Suprapubic skin (tissue), 4 donors: ENCODE measurements at places on chromosomes 6 and 20. TPM values are rescaled to one million over a fixed set of nuclear protein-coding genes. Genes with fewer than 3 reads are reported as not detected.

Gene SPATA25
- total RNA-seq = 6.4 TPM

Gene CASS4
- total RNA-seq = 1.9 TPM

Gene OTOR
- total RNA-seq = not detected

Gene BMP5
- total RNA-seq = 0.13 TPM

DNA sequence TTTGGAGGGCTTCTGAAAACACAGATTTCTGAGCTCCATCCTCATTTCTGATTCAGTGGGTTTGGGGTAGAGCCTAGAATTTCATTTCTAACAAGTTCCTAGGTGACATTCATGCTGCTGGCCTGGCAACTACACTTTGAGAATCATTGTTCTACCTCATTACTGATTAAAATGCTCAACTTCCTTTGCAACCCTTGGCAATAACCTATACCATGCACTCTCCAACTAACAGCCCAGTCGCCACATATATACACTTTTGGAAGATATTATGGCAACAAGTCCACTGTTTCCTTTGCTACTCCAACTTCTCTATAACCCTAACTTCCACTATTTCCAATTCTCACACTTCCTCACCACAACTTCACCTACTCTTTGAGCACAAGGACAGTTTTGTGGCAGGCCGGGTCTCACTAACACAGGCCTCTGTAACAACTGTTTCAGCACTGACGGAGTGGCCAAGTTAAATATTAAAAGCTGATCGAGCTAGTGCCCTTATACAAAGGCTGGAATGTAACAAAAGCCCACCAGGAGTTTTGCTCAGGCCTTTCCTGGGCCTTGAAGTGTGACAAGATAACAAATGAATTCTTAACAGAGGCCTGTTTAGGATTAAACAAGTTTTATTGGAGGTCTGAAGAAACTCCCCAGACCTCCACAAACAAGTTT is 32.1 kb upstream of the RAB23 start:
- no peak for DNase-seq

GRCh38 chr20:14956538-14956937 is 619.1 kb upstream of the FLRT3 start:
- DNase-seq = no peak

GRCh38 chr6:125001684-125002405 is 39.6 kb downstream of the RNF217 start:
- no peak for DNase-seq

GRCh38 chr20:16541226-16541625 is 32.0 kb downstream of the KIF16B start:
- no peak for DNase-seq

- DNase-seq = no peak
Measured at GRCh38 chr20:32404017-32404416, 45.9 kb downstream of the ASXL1 start.

- DNase-seq = peak; percentile 30
Measured at GRCh38 chr6:166415833-166416347, 33.1 kb upstream of the MPC1 start.

DNA sequence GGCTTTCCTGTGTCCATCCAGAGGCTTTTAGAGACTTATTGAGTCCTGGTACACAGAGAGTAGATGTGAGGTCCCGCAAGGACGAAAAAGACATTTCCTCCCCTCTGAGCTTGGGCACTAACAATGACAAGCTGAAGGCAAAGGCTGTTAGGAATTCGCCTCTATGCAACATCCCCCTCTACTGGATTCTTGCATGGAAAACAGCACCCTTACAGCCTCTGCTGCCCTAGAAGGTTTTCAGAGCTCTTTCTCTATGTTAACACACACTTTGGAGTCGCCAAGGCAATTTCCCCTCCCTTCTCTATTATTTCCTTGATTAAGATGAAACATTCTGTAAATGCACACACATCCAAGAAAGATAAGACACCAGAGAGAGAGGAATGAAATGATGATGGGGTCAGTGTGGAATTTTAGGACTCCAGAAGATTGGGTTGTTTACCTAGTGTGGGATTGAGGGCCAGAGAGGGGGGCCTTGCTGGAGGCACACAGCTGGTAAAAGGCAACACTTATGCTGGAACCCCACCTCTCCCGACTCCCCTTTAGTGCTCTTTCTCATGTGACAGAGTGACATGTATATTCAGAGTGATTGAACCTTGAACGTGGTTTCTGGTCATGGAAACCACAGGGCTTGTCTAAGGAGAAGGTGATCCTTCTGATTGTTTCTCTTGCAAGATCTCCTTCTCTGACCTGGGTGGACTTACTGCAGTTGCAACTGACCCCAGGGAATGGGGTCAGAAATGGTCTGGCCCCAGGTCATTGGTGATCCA is 300.7 kb downstream of the CLIC5 start:
- DNase-seq = no peak
